ENCODE measurements at places on chromosomes 5 and 9. TPM values are rescaled to one million over a fixed set of nuclear protein-coding genes. Genes with fewer than 3 reads are reported as not detected.

GRCh38 chr5:4780633-4781032 is 359.5 kb upstream of the ADAMTS16 start:
- DNase-seq = no peak

DNA sequence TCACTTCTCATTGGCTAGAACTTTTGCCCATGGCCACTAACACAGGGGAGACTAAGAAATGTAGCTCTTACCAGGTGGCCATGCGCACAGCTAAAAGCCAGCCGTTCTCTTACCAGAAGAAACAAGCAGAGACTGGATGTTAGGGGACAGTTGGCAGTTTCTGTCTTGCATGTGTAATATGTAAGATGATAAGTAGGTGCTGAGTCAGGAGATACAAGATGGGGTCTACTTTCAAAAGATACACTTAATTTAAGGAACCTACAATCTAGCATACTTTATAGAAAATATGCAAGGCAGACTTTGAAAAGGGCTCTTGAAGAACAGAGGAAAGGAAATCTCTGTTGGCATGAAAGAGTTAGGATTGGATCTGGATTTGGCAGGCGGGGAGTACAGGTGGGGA is 244.5 kb downstream of the ZSWIM6 start:
- DNase-seq = no peak

The SHC3 gene
- total RNA-seq = not detected

DNA sequence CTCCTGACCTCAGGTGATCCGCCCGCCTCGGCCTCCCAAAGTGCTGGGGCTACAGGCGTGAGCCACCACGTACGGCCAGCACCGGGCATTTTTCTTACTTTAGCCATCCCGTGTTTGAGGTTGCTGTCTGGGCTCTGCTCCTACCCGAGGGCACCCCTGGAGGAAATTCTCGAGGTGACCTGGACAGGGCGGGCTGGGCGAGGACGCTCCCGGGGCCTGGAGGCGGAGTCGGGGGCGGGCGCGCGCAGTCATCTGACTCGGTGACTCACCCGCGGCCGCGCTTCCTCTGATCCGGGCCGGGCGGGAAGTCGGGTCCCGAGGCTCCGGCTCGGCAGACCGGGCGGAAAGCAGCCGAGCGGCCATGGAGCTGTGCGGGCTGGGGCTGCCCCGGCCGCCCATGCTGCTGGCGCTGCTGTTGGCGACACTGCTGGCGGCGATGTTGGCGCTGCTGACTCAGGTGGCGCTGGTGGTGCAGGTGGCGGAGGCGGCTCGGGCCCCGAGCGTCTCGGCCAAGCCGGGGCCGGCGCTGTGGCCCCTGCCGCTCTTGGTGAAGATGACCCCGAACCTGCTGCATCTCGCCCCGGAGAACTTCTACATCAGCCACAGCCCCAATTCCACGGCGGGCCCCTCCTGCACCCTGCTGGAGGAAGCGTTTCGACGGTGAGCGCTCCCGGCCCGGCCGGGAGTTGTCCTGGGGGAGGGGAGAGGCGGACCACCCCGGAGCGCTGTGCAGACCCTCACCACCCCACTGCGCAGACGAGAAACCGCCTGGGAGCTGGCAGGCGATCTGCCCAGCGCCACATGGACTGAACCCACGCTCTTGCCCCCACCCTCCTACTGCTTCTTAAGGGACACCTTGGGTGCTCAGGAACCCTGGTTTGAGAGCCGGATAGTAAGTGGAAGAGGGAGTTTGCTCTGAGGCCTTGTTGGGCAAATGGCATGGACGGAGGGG is at the start of gene HEXB:
Gene HEXB, plus strand, starts transcription at position 334 of the 952 bp plus-strand sequence. Its CDS starts 28 bp downstream, at position 362.
- peak; percentile 72 for DNase-seq

DNA sequence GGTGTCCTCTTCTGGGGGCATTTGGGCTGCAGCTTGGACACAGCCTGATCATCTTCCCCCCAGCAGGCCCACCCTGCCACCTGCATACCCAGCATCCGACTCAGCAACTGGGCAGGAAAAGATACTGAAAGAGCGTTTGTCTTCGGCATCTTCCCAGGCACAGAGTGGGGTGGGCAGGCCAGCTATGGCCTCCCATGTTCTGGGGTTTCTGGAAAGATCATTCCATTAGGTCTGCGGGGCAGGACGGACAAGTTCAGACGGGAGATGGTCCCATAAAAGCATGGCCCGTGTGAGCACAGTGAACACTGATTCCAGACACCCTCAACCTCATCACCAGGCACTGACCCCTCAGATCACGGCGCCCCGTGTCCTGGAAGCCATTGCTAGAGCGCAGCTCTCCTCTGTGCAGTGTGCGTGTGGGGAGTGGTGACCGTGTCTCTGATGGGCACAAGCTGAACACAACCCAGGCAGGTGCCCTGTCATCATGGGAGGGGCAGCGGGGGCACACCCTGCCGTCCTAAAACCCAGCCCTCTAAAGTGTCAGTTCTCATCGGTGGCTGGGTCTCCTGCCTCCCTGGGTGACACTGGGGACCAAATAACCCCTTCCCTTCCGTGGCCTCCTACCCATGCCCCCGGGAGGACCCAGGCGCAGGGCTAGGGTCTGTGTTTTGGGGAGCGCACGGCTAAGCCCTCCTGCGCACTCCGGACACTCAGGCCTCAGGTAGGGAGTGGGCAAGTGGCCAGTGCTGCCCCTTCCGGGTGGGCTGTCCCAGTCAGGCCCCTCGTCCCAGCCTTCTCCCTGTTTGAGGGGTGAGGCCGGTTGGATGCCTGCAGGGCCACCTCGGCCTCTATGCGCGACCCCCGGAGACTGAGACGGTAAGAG is 13.2 kb upstream of the TMEM250 start:
- no peak for DNase-seq

DNA sequence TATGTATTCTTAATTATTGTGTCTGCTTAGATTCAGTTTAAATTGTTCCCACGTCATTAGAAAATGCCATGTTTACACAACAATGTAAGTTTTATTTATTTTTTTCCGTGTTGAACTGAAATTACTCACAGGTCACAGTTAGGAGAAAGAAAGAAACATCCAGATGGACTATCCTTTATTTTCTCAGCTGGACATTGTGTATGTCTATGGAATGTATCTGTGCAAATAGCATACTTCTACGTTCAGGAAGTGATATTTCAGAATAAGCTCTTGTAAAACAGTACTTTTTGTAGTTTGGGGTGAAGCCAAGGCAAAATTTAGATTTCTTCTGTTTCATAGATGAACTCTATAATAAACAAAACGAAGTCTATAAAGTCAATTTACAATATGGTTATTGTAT is 249.0 kb upstream of the ZNF608 start:
- no peak for DNase-seq

DNA sequence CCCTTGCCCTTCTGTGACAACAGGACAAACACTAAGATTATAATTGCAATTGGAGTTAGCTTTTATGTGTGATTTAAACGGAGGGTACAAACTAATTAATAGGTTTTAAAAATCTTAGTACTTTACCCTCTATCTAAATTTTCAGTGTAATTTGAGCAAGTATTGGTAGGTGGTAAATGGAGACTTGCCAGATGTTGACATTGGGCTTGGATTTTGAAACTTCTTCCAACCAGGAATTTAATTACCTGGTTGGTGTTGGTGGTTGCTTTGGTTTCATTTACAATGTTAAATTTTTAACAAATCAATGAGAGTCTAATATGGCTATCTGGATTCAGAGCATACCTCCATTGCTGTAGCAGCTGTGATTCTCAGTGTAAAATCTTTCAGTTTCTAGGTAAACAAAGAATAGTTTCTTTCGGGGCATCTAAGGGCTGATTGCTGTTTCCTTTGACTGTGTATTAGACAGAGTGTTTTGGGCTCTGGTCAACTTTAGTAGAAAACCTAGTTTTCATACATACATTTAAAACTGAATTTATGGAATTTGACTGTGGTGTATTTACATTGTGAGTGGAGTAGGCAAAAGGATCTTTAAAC is 1.9 kb downstream of the DAPK1 start:
- DNase-seq = no peak

GRCh38 chr9:136656795-136657611 is 5.7 kb upstream of the EGFL7 start:
- no peak for DNase-seq

Measured in OCI-LY7 (cell line).